Retina (tissue), 1 donor: ENCODE measurements at places on chromosomes 13 and 19.

GRCh38 chr13:95568131-95568530 is 15.6 kb downstream of the CLDN10 start:
- DNase-seq: no peak

GRCh38 chr13:59501004-59501403 is 662.7 kb downstream of the DIAPH3 start:
- no peak for DNase-seq

- no peak for DNase-seq
Observed at GRCh38 chr19:15108145-15108844, 1.1 kb downstream of the SYDE1 start.

DNA sequence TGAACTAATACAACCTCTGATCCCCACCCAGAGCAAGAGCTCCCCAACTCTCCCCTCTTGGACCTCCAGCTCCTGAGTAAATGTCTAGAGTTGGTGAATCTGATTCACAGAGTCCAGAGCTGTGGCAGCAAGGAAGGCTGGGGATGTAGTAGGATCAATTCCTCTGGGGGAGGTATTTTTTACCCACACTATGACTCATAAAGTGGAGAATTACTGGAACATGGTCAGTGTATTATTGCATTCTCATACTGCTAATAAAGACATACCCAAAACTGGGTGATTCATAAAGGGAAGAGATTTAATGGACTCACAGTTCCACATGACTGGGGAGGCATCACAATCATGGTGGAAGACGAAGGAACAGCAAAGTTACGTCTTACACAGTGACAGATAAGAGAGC is 496.7 kb downstream of the EFNB2 start:
- DNase-seq: no peak

DNA sequence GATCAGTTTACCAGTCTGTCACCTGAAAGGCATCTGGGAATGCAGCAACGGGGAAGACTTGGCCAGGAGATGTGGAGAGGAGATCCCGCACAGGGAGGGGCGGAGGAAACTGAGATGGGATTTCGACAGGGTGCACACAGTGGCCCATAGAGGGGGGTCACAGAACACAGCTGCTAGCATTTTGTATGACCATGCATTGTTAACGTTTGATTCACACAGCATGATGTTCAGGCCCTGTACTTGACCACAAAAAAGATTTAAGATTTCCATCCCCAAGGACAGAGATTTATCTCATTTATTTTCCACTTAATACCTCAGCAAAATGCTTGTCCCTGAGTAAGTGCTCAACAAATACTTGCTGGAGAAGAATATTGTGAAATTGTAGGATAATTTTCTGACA is 63.2 kb downstream of the RAB20 start:
- DNase-seq: no peak

DNA sequence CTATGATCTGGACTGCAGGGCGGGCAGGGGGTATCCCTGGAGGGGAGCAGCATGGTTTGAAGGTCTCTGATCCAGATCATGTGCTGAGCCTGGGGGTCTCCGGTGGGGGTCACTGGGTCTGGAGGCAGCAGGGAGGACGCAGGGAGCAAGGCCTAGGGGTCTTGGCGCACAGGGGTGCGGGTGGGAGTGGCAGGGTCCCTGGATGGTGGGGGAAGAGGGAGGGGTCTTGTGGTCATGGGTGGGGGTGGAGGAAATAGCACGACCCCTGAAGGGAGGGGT is 1.9 kb downstream of the BTBD2 start:
- DNase-seq: no peak

- no peak for DNase-seq
Observed at GRCh38 chr19:10074153-10074552, 12.0 kb upstream of the SHFL start.

GRCh38 chr13:32471187-32471922 is 43.4 kb upstream of the N4BP2L1 start:
- DNase-seq: no peak

DNA sequence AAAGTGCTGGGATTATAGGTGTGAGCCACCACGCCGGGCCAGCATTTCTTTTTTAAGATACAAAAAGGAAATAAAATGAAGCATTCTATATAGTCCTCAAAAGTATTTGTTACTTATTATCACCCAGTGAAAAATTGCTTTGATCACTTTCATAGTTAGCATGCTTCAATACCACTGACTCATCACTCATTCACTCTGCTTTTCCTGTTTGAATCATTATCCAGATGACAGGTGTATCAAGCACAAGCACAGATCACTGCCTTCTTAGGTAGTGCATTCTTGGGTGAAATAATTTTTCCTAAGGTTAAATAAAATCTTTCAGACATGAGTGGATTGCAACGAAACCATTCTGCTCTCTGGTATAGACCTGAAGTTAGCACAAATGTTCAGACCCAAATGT is 35.8 kb upstream of the SPART start:
- no peak for DNase-seq

GRCh38 chr19:28426730-28427225 is 786.2 kb downstream of the UQCRFS1 start:
- no peak for DNase-seq
